ENCODE measurements at places on chromosomes 3 and 15. TPM values are rescaled to one million over a fixed set of nuclear protein-coding genes. Genes with fewer than 3 reads are reported as not detected.

GRCh38 chr3:33826206-33826605 lies 27.8 kb downstream of the PDCD6IP start:
- no peak for DNase-seq
- H3K4me3 ChIP-seq, result no peak overlapping the region
- H3K27me3 ChIP-seq, result no peaks in the 10 kb centered on the region
- H3K27ac ChIP-seq, result no peak overlapping the region
- no peaks in the 10 kb centered on the region for H3K4me1 ChIP-seq
- peaks cover 7% of the 10 kb centered on the region for H3K36me3 ChIP-seq

GRCh38 chr3:197835509-197835908 lies 44.5 kb downstream of the LRCH3 start:
- no peaks in the 10 kb centered on the region for H3K4me1 ChIP-seq
- no peak overlapping the region for H3K27ac ChIP-seq
- H3K4me3 ChIP-seq, result no peak overlapping the region
- DNase-seq, result no peak
- H3K27me3 ChIP-seq, result no peaks in the 10 kb centered on the region
- H3K36me3 ChIP-seq, result peaks cover 29% of the 10 kb centered on the region

GRCh38 chr3:134606033-134607025 lies 44.5 kb downstream of the KY start:
- no peak for DNase-seq
- H3K27ac ChIP-seq, result no peak overlapping the region
- H3K27me3 ChIP-seq, result no peaks in the 10 kb centered on the region
- no peaks in the 10 kb centered on the region for H3K36me3 ChIP-seq
- H3K4me3 ChIP-seq, result no peak overlapping the region

DNA sequence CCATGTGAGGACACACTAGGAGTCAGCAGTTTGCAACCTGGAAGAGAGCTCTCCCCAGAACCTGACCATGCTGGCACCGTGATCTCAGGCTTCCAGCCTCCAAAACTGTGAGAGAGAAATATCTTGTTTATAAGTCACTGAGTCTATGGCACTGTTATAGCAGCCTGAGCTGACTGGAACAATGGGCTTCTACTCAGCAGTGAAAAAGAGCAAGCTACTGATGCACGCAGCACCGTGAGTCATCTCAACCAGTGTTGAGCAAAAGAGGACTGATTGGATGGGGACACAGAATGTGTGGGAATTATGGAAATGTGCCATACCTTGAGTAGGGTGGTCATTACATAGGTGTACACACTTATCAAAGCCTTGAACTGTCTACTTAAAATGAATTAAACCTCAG lies 230.4 kb downstream of the PLCL2 start:
- DNase-seq, result no peak
- H3K4me3 ChIP-seq, result no peak overlapping the region
- H3K27ac ChIP-seq, result no peak overlapping the region
- peaks cover 5% of the 10 kb centered on the region for H3K4me1 ChIP-seq
- no peaks in the 10 kb centered on the region for H3K27me3 ChIP-seq
- no peaks in the 10 kb centered on the region for H3K36me3 ChIP-seq

SLC22A14 gene
- total RNA-seq, result not detected

- no peak overlapping the region for H3K27ac ChIP-seq
- H3K4me1 ChIP-seq, result no peaks in the 10 kb centered on the region
- no peaks in the 10 kb centered on the region for H3K27me3 ChIP-seq
- no peaks in the 10 kb centered on the region for H3K36me3 ChIP-seq
- DNase-seq, result no peak
Observed at GRCh38 chr3:143658861-143659260, 189.4 kb downstream of the SLC9A9 start.

DNA sequence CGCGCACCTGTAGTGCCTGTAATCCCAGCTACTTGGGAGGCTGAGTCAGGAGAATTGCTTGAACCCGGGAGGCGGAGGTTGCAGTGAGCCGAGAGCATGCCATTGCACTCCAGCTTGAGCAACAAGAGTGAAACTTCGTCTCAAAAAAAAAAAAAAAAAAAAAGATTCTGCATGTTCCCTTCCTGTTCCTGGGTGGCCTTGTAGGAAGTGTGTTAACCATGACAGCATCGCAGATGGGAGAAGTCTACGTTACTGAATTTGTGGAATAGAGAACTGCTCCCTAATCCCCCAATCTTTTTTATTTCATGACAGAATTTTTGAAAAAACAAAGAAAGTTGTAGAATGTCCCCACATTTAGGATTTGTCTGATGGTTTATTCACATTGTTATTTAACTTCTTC lies 45.4 kb downstream of the FOXL2 start:
- H3K4me3 ChIP-seq, result no peak overlapping the region
- H3K27me3 ChIP-seq, result no peaks in the 10 kb centered on the region
- DNase-seq, result no peak
- no peaks in the 10 kb centered on the region for H3K4me1 ChIP-seq
- H3K36me3 ChIP-seq, result no peaks in the 10 kb centered on the region

DNA sequence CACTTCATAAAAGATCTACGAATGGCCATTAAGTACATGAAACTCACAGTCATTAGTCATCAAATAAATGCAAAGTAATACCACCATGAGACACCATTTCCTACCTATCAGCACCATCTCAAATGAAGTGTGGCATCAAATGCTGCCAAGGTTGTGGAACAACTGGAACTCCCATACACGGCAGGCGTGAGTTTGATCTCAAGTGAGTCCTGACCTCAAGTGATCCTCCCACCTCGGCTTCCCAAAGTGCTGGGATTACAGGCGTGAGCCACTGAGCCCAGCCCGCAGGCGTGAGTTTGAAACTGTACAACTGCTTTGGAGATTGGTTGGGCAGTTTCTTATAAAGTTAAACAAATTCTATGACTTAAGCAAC lies 28.8 kb upstream of the HDAC11 start:
- peak overlapping the region; percentile 48 for H3K4me3 ChIP-seq
- H3K4me1 ChIP-seq, result peaks cover 6% of the 10 kb centered on the region
- no peaks in the 10 kb centered on the region for H3K27me3 ChIP-seq
- no peak overlapping the region for H3K27ac ChIP-seq
- no peak for DNase-seq

DNA sequence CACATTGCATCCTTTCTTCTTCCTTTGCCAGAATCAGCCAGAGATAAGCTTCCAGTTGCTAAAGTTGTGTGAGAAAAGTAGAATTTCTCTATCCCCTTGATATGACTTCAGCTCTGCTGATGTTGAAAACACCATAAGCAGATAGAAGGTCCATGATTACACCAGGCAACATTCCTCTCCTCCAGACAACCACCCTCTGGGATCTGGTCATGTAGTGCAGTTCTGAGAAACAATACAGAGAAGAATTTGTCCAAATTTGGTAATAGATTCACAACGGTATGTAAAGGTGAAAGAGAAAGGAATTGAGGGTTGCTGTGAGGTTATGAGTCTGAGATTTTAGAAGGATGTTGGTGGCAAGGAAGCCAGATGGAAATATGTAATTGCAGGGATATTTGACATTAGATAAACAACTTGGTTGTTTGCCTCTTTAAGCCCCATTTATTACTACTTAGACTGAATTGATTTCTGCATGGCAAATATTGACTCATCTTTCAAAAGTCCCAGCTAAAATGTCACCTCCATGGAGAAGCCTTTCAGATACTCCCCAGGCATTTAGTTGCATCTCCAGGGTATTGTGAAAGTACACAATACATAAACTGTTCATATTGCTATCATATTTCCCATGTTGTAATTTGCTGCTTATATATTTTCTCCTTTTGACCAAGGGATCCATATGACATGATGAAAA lies 134.9 kb downstream of the GAP43 start:
- H3K27me3 ChIP-seq, result no peaks in the 10 kb centered on the region
- no peaks in the 10 kb centered on the region for H3K4me1 ChIP-seq
- H3K4me3 ChIP-seq, result no peak overlapping the region
- DNase-seq, result no peak
- H3K27ac ChIP-seq, result no peak overlapping the region
- no peaks in the 10 kb centered on the region for H3K36me3 ChIP-seq

- H3K4me1 ChIP-seq, result peaks cover 6% of the 10 kb centered on the region
- no peaks in the 10 kb centered on the region for H3K27me3 ChIP-seq
- no peaks in the 10 kb centered on the region for H3K36me3 ChIP-seq
- no peak for DNase-seq
Observed at GRCh38 chr15:69692342-69692741, 239.7 kb downstream of the RPLP1 start.

GRCh38 chr15:99605990-99606389 lies 40.2 kb downstream of the MEF2A start:
- H3K27me3 ChIP-seq, result no peaks in the 10 kb centered on the region
- no peaks in the 10 kb centered on the region for H3K36me3 ChIP-seq
- no peaks in the 10 kb centered on the region for H3K4me1 ChIP-seq
- no peak overlapping the region for H3K4me3 ChIP-seq
- no peak for DNase-seq

EEFSEC gene
- total RNA-seq, result 5.8 TPM

ACTC1 gene
- 3.8 TPM for total RNA-seq

DNA sequence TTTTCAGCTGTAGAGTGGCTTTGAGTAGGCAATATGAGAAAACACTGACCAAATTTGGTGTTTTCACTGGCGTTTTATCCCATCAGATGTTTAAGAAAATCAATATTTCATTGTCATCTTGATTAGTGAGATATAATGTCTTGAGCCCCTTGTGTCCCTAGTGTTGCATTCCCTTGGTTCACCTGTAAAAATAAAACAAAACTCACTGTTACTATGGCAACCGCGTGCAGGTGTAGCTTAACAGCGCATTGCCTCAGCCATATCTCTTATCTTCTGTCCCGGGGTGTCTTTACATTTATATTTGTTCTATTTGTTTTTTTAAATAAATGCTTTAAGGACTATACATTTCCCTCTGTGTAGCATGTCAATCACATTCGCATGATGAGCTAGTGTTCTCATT lies 551.6 kb downstream of the ZIC1 start:
- no peak overlapping the region for H3K4me3 ChIP-seq
- H3K27ac ChIP-seq, result no peak overlapping the region
- no peaks in the 10 kb centered on the region for H3K27me3 ChIP-seq
- H3K4me1 ChIP-seq, result peaks cover 13% of the 10 kb centered on the region

- no peak overlapping the region for H3K27ac ChIP-seq
- no peaks in the 10 kb centered on the region for H3K36me3 ChIP-seq
- no peaks in the 10 kb centered on the region for H3K27me3 ChIP-seq
- DNase-seq, result no peak
- peaks cover 68% of the 10 kb centered on the region for H3K4me1 ChIP-seq
- no peak overlapping the region for H3K4me3 ChIP-seq
Observed at GRCh38 chr15:36903922-36904556, 196.3 kb downstream of the MEIS2 start.

DNA sequence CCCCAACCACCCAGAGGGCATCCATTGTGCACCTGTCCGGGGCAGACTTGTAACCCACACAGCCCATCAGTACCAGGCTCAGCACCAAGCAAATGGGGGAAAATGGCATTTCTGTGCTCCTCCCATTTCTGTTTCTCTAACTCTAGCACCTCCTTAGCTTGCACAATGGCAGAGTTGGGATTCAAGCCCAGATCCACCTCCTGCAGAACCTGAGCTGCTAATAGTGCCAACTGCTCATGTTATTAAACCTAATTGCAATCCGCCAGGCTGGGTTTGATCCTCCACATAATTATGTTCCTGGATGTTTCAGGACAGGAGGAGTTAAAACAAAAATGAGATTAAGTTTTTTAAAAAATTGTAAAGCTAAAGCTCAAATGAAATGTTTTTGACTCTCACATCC lies 235.0 kb downstream of the OCA2 start:
- H3K36me3 ChIP-seq, result no peaks in the 10 kb centered on the region
- no peak overlapping the region for H3K27ac ChIP-seq
- H3K27me3 ChIP-seq, result no peaks in the 10 kb centered on the region
- H3K4me3 ChIP-seq, result no peak overlapping the region
- DNase-seq, result no peak

DNA sequence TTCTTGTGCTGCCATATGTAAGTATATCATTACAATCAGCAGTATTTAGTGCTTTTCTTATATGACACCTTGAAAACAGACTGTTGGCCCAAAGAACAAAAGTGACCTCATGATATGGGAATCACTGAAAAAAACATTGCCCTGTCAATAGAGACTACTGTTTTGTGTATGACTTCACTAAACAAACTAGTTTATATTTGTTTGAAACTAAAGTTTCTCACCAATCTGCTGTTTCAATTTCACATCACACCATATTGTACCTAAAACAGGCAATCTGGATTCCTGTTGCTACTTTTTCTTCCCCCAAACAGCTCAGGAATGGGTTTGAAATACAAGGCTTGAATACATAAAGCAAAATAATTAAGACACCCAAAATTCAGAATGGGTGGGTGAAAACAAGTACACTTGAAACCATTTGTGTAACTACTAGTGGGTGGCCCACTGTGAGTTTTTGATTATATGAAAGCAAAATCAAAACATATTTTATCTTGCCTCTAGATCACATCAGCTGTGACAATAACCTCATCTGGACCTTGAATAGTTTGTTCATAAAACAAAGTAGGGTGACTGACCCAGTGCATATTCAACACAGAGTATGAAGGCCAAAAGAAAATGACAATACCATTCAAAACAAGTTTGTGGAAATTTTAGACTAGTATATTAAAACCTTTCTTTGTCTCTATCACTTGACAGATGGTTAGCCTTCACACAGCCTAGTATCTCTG lies 5.9 kb downstream of the ZBTB20 start:
- no peaks in the 10 kb centered on the region for H3K27me3 ChIP-seq
- no peaks in the 10 kb centered on the region for H3K36me3 ChIP-seq
- H3K4me3 ChIP-seq, result no peak overlapping the region
- no peak overlapping the region for H3K27ac ChIP-seq

DNA sequence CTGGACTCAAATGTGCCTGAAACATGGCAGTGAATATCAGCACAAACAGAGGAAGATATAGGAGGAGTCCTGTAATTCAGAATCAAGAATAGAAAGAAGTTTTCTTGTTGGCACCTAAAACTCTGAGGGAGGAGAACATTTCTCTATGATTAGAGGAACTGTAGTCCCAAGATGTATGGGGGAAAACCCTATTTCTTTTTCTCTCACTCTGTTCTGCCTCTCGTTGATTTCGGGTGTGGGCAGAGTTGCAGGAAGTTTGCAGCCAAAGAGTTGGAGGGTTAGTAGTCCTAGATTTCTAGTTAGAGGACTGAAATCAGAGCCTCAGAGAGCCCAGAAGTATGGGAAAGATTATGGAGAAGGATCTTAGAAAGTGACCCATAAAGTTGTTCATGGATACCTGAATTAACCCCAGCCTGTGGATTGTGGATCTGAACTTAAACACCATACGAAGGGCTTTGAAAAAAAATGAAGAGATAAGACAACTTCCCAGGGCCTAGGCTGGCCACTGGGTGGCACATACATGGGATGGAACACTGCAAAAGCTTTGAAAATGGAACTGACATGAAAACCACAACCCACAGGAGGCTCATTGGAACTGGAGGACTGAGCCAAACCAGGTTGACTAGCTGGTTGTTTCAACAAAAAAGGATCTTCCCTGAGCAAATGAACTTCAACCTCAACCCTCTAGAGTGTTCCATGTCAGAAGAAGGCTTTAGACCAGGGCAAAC lies 34.6 kb downstream of the FMN1 start:
- no peak overlapping the region for H3K4me3 ChIP-seq
- no peak for DNase-seq
- H3K27ac ChIP-seq, result no peak overlapping the region
- no peaks in the 10 kb centered on the region for H3K27me3 ChIP-seq
- no peaks in the 10 kb centered on the region for H3K36me3 ChIP-seq
